A172 (cell line): ENCODE measurements at places on chromosomes 11 and 22. TPM values are rescaled to one million over a fixed set of nuclear protein-coding genes. Genes with fewer than 3 reads are reported as not detected.

Gene CALCA
- total RNA-seq, result not detected in 2 replicates

Gene CNGA4
- 0.17 TPM in 1 of 2 replicates, not detected in the other for total RNA-seq

Gene GLB1L3
- total RNA-seq, result not detected in 2 replicates

Gene HBE1
- total RNA-seq, result 25.6 and 49.9 TPM in 2 replicates

Gene APOL2
- 43.7 and 46.9 TPM in 2 replicates for total RNA-seq

Gene FXYD6
- total RNA-seq, result 2.1 and 2.9 TPM in 2 replicates

Gene ALDH3B1
- 54.0 and 64.8 TPM in 2 replicates for total RNA-seq

Gene EXPH5
- total RNA-seq, result 1.3 and 2.3 TPM in 2 replicates

Gene OR6T1
- not detected in 2 replicates for total RNA-seq

Gene C11orf21
- 2.0 and 2.8 TPM in 2 replicates for total RNA-seq

Gene PRR33
- not detected in 2 replicates for total RNA-seq

Gene CDC42BPG
- 3.7 and 4.1 TPM in 2 replicates for total RNA-seq

DNA sequence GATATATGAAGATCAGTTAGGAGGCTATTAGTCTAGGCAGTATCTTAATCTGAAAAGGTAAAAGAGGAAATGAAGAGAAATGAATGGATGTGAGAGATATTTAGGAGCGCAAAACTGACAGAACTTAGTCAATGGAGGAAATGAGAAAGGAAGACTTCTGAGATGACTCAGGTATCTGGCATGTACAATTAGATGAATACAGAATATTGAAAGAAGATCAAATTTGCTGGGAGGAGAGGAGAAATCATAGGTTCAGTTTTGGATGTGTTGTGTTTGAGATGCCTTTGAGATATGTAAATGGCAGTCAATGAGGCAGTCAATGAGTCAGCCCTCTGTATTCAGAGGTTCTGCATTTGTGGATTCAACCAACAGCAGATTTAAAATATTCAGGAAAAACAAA is 42.9 kb upstream of the GAB2 start:
- DNase-seq, result no peak

DNA sequence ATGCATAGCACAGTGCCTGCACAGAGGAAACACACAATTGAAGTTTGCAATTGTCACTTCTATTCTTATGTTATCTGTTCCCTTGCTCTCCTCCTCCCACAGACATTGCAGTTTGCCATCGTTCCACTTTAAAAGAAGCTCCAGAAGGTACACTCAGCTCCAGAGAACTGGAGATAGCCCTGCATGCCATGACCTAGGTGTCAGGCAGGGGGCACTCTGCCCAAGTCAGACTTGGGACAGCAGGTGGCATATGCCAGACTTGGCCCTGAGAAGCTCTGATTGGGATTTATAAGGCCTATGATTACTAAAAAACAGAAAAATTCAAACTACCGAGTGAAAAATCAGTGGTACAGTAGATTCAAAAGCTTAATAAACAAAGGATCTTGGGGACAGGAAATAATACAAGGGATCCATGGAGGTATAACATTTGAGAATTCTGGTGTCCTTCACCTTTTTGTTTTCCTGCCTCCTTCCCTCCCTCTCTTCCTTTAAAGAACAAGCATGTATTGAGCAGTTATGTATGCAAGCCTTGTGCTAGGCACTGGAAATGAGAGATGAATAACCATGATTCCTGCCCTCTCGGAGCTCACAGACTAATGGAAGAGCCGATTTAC is 40.0 kb downstream of the TENM4 start:
- peak; percentile 29 for DNase-seq

GRCh38 chr22:46965555-46966494 is 203.4 kb downstream of the TBC1D22A start:
- DNase-seq, result no peak

DNA sequence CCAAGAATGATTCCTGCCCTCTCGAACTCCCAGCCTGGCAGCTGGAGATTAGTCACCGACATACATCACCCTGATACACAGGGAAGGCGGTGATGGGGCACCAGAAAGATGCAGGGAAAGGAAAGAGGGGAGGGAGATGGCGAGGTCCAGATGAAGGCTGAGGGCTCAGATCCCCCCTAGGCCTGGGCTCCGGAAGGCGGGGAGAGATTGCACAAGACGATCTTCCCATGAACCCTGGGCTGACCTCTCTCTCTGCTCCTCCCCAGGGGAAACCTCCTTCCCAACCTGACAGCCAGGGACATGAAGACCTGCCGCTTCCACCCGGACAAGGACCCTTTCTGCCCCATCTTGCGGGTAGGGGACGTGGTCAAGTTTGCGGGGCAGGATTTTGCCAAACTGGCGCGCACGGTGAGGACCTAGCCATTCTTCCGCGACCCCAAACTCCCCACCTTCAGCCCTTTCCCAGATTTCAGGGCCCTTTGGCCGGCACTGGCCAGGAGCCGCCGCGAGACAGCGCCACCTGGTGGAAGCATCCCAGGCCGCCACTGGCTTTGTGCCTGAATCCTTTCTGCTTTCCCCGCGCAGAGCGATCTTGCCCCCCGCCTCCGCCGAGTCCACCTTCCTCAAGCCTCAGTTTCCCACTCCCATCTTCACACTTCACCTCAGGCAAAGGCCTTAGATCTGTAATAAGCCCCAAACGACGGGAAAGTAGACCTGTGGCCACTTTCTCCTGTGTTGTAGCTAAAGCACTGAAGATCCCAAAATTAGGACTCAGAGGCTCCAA is 11.5 kb downstream of the P2RX3 start:
- DNase-seq, result peak; percentile 45

DNA sequence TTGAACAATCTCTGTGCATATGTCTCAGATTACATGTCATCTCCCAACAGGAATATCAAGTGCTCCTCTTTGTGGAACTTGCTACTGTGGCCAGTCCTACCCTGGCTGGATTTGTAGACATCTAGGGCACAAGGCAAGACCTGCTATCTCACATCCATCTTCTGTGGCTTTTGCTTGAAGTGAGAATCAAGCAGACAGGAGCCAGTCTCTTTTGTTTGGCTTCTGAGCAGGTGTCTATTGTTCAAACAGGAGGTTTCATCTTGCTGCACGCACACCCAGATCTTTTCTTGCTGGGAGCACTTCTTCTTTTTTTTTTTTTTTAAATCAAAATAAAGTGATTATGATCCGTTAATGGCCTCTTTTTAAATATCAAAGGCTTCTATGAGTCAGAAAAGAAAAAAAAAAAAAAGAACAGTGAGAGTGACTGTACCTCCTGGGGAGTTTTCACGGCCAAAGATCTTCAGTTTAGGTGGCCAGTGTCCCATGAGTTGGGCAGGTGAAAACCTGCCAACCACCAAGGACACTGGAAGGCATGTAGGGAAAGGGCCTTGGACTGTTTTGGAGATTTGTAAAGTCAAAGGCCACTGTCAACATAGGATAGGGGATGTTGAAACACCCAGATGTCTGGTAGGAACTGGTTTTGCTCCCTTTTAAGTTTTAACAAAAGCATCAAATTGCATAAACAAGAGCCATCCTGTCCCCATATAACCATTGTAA is 78.1 kb downstream of the CD44 start:
- no peak for DNase-seq

GRCh38 chr22:49310354-49310753 is 517.3 kb downstream of the BRD1 start:
- DNase-seq, result no peak

DNA sequence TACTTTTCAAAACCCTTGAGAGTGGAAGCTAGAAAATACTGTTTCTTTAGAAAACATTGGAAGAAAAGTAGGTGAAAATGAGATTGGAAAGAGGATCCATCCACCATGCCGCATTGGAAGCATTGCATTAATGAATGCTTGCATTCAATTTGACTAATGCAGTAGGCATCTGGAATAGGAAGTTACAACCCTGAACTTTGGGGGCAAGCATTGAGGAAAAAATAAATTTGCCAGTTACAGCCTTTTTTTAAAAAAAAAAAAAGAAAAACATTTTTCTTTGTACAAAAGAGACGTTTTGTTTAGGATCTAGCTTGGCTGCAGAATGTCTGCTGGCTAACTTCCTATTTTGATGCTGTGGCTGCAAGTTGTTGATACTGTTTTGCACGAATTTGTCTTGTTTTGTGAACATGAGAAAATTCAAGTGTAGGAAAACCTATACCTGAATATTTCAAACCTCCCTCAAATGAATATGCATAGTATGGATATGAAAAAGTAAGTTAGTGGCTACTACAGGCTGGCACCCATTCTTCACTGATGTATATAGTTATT is 28.1 kb downstream of the RTN3 start:
- no peak for DNase-seq

DNA sequence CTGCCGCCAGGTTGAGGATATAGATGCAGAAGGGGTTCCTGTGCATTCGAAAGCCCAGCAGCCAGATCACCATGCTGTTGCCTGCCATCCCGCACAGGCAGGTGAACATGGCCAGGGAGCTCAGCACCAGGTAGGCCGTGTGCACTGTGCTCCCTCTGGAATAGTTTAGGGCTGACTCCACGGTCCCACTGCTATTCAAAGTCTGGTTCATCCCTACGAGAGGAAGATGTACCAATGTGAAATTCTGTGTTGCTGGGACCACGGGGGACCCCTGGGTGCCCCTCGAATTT is at the start of gene MRGPRD:
Gene MRGPRD (minus strand): TSS at position 211 of the 290 bp plus-strand sequence. CDS start 0 bp downstream, at position 211.
- no peak for DNase-seq

DNA sequence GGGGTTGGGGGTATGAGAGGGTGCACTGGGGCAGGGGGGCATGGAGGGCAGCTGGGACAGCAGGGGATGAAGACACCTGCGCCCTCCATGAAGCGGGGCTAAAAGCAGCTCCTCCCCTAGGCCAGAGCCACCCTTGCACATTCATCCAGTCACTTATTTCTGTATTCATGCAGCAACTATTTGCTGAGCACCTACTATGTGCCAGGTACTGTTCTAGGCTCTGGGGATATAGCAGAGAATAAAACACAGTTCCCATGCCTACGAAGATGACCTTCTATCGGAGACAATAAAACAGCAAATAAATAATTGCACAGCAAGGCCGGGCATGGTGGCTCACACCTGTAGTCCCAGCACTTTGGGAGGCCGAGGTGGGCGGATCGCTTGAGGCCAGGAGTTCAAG is 5.3 kb downstream of the ALDH3B1 start:
- DNase-seq, result no peak

GRCh38 chr11:86160541-86161149 is 83.9 kb upstream of the EED start:
- DNase-seq, result peak; percentile 80

GRCh38 chr11:41414771-41415440 is 44.5 kb downstream of the LRRC4C start:
- no peak for DNase-seq

DNA sequence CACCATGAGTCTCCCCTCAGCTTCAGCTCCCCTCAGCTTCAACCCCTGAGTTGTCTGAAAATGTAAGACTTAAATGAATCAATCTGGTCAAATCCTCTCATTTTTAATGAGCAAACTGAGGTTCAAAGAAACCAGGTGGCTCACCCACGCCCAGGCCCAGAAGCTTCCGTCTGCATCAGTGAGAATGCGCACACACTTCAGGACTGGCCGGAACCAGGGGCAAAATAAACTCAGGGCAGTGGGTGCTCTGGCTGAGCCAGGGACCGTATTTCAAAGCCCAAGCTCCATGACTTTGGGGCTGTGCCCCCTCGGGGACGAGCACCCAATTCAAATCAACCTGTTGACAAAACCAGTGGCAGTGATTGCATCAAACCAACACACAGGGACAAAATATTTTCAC is 3.1 kb downstream of the SULT4A1 start:
- no peak for DNase-seq

- no peak for DNase-seq
These were observed 960.1 kb downstream of the NTM start for GRCh38 chr11:132330515-132330914.

- no peak for DNase-seq
These were observed 124.4 kb upstream of the SLC5A12 start for GRCh38 chr11:26846227-26846626.

GRCh38 chr11:18191376-18191775 is 18.7 kb downstream of the MRGPRX4 start:
- peak; percentile 11 for DNase-seq
